ENCODE measurements at places on chromosomes 11 and 22. TPM values are rescaled to one million over a fixed set of nuclear protein-coding genes. Genes with fewer than 3 reads are reported as not detected.

DNA sequence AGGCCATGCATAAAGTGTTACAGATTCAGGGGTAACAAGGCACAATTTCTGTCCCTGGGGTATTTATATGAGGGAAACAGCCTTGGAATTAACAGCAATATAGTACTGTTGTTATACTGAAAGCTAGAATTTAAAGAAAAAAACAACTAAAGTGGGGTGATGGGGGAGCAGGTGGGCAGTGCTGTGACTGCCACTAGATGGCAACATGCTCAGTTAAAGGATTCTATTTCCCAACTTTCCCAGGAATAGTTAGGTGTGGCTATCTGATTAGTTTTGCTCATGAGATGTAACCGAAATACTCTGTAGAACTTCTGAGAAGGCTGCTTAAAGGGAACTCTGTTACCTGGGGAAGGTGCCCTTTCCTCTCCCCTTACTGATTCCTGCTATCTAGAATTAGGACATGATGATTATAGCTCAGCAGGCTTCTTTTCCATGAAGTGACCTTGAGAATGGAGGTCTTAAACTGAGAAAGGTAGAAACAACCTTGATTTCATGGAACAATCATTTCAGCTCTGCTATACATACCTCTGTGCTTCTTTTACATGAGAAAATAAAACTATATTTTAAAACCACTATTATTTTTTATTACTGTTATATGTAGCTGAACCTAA lies 102.6 kb downstream of the RELT start:
- H3K4me3 ChIP-seq = no peak overlapping the region
- peak; percentile 40 for DNase-seq
- no peak overlapping the region for H3K27ac ChIP-seq

The GAL3ST3 gene
- total RNA-seq = 35.9 TPM

GRCh38 chr11:104583857-104584256 lies 314.4 kb downstream of the CASP12 start:
- peaks cover 24% of the 10 kb centered on the region for H3K4me1 ChIP-seq
- no peak for DNase-seq
- H3K4me3 ChIP-seq = no peak overlapping the region
- no peaks in the 10 kb centered on the region for H3K36me3 ChIP-seq
- H3K27me3 ChIP-seq = no peaks in the 10 kb centered on the region

- H3K4me1 ChIP-seq = peaks cover 57% of the 10 kb centered on the region
- H3K27me3 ChIP-seq = no peaks in the 10 kb centered on the region
- peak overlapping the region; percentile 11 for H3K4me3 ChIP-seq
- DNase-seq = peak; percentile 52
- H3K36me3 ChIP-seq = no peaks in the 10 kb centered on the region
These were observed 6.4 kb downstream of the TP53I11 start for GRCh38 chr11:44944181-44944852.

DNA sequence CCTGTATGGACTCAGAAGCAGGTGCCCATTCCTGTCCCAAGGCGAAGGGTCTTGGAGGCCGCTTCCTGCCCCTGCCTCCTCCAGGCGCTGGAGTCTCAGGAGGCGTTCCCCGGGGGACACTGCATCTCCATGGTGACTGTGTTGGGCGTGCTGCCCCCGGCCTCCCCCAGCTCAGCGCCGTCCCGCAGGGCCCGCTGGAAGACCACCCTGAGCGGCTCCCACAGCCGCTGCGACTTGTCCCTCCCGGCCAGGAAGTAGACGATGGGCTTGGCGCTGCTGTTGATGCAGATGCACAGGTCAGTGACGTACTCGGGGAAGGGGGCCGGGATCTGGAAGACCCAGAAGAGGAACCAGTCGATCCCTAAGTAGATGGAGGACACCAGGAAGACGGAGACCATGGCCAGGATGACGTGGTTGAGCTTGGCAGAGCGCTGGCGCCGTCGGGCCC lies 7.8 kb downstream of the MRGPRF start:
- no peak for DNase-seq
- H3K4me3 ChIP-seq = no peak overlapping the region
- no peaks in the 10 kb centered on the region for H3K27me3 ChIP-seq
- H3K4me1 ChIP-seq = no peaks in the 10 kb centered on the region

The CBLIF gene
- not detected for total RNA-seq

DNA sequence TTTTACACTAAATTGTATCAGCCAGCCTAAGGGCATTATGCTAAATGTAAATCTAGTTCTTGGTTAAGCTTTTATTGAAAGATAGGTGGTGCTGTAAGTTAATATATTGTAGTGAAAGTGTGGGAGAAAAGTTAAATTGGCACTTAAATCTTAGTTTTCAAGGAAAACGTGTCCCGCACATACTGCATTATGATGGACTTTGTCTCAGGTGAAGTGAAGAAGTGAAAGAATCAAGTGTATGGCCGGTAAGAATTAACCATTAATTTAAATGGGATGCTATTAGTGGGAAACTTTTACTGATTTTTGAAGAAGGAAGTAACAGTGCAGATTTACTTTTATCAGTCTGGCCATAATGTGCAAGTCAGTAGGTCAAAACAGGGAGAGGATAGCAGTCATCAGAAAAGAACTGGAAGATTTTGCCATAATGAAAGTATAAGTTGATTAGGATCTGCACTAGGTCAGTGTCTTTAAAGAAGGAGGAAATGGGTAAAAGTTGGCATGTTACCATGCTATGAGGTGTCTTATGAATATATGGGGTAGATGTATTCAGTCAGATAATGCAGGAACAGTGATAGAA lies 81.6 kb downstream of the PDHX start:
- H3K27ac ChIP-seq = no peak overlapping the region
- H3K27me3 ChIP-seq = no peaks in the 10 kb centered on the region
- no peaks in the 10 kb centered on the region for H3K36me3 ChIP-seq
- no peak for DNase-seq
- H3K4me3 ChIP-seq = no peak overlapping the region

- H3K36me3 ChIP-seq = no peaks in the 10 kb centered on the region
- H3K4me1 ChIP-seq = no peaks in the 10 kb centered on the region
- H3K27me3 ChIP-seq = no peaks in the 10 kb centered on the region
- DNase-seq = no peak
- no peak overlapping the region for H3K4me3 ChIP-seq
These were observed 14.1 kb downstream of the PMM1 start for GRCh38 chr22:41575533-41575932.

DNA sequence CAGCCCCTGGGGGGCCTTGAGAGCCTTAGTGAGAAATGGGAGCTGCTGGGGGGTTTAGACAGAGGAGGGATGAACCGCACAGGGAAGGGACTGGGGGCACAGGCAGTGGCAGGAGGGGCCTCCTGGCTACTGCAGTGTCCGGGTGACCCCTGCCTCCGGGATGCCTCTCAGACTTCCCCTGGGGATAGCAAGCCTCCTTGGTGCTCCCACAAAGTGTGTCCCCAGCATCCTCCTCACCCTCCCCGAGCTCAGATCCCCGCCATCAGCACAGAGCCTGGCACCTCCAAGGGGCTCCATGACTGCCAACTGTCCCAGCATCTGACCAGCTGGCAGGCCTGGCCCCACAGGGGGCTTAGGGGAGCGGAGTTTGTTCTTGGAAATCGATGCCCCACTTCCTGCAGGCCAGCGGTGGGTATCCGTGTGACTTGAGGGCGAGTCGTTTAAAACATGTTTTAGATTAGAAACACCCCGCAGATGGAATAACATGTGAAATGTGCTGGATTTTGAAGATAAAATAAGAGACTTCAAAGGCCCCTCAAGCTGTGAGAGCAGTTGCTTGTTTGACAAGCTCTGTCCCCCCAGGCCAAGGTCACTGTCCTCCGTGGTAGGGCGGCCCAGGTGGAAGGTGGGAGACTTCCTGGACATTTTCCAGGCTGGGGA lies 13.5 kb upstream of the FLRT1 start:
- peaks cover 5% of the 10 kb centered on the region for H3K27me3 ChIP-seq
- H3K36me3 ChIP-seq = no peaks in the 10 kb centered on the region
- DNase-seq = no peak
- H3K4me1 ChIP-seq = peaks cover 16% of the 10 kb centered on the region

- H3K4me3 ChIP-seq = no peak overlapping the region
- DNase-seq = no peak
- H3K36me3 ChIP-seq = no peaks in the 10 kb centered on the region
- H3K27me3 ChIP-seq = peaks cover 26% of the 10 kb centered on the region
- no peak overlapping the region for H3K27ac ChIP-seq
These were observed 31.8 kb upstream of the APOBEC3A start for GRCh38 chr22:38925571-38926041.

- no peak for DNase-seq
- no peaks in the 10 kb centered on the region for H3K4me1 ChIP-seq
- no peaks in the 10 kb centered on the region for H3K36me3 ChIP-seq
- no peak overlapping the region for H3K4me3 ChIP-seq
- no peaks in the 10 kb centered on the region for H3K27me3 ChIP-seq
These were observed 15.8 kb downstream of the TOLLIP start for GRCh38 chr11:1293619-1294015.

DNA sequence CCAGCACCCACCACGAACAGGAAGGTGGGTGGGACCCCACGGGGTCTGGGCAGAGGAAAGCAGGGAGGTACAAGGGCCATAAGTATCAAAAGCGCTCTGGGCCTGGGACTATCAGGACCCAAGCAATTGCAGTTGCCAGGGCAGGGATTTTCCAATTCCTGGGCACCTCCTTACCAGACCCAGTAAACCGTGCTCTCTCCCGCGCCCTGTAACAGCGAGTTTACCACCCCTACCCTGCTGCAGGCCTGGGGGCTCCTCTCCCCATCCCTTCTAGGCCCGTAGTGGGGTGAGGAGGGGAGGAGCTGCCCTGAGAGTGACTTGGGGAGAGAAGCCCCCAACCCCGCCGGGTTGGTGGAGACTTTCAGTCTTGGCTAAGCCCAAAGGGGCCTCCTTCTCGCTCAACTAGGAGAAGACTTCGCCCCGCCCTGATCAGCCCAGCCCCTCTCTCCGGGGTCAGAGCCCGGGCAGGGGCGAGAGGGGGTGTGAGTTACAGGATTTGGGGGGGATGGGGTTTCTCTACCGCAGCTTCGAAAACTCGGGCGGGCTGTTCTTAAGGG lies 5.4 kb downstream of the PAX6 start:
- peak; percentile 83 for DNase-seq
- H3K36me3 ChIP-seq = peaks cover 17% of the 10 kb centered on the region
- H3K4me1 ChIP-seq = peaks cover 63% of the 10 kb centered on the region
- peak overlapping the region; percentile 91 for H3K4me3 ChIP-seq
- H3K27ac ChIP-seq = no peak overlapping the region
- peaks cover 96% of the 10 kb centered on the region for H3K27me3 ChIP-seq

DNA sequence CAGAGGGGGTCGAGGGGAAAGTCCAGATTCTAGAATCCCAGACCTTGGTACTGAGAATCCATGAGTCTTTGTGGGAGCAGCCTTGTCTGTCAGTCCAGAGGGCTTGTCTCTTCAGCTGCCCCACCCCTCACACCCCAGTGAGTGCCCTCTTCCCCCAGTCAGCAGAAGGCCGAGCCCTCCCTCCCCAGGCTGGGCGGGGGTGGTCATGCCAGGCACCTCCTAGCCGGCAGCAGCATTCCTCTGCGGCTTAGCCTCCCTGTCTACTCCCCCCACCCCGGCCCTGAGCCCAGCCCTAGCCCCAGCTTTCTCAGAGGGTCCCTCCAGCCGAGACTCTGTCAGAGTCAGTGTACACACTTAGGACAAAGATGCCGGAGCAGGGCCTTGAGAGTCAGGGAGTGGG lies 4.6 kb downstream of the SOX10 start:
- no peak overlapping the region for H3K27ac ChIP-seq
- no peak overlapping the region for H3K4me3 ChIP-seq
- H3K27me3 ChIP-seq = peaks cover 28% of the 10 kb centered on the region
- DNase-seq = peak; percentile 74
- H3K36me3 ChIP-seq = no peaks in the 10 kb centered on the region

DNA sequence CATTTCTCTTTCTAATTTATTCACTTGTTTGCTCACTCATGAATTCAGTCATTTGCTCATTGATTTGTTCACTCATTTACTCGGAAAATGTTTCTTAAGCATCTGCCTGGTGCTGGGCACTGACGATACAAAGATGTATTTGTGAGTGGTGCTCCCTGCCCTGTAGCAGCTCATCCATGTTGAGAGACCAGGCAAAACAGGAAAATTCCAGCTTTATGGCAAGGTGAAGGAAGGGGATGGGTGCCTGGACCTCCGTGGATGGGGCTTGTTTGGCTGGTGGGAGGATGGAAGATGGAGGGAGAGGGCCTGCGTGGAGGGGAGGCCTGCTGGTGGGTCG lies 53.1 kb downstream of the TBC1D22A start:
- H3K36me3 ChIP-seq = no peaks in the 10 kb centered on the region
- no peak for DNase-seq
- H3K4me1 ChIP-seq = peaks cover 15% of the 10 kb centered on the region
- no peak overlapping the region for H3K27ac ChIP-seq
- H3K27me3 ChIP-seq = no peaks in the 10 kb centered on the region
- H3K4me3 ChIP-seq = no peak overlapping the region

The MIOX gene
- not detected for total RNA-seq

DNA sequence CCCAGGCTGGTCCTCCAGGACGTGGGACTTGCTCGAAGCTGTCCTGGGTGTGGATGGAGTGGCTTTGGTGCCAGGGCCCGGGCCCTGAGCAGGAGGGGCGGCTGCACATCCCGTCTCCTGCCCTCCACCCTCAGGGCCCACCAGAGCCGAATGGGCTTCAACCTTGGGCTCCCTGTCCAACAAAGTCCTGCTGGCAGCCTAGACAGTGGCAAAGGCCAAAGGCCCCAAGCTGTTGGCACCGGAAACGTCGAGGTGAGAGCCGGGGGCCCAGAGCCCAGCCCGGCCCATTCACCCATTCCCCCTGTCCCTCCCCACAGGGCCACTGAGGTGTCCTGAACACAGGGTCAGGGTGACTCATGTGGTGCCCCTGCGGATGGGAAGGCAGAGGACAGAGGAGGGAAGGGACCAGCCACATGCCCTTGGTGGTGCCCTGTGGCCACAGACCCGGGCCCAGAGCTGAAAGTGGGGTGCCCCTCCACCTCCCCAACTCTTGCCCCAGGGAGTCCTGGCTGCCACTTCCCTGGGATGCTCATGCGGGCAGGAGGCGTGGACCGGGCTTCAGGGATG lies 9.1 kb downstream of the TSPAN32 start:
- no peak overlapping the region for H3K27ac ChIP-seq
- H3K36me3 ChIP-seq = no peaks in the 10 kb centered on the region
- no peak for DNase-seq
- H3K4me1 ChIP-seq = no peaks in the 10 kb centered on the region

DNA sequence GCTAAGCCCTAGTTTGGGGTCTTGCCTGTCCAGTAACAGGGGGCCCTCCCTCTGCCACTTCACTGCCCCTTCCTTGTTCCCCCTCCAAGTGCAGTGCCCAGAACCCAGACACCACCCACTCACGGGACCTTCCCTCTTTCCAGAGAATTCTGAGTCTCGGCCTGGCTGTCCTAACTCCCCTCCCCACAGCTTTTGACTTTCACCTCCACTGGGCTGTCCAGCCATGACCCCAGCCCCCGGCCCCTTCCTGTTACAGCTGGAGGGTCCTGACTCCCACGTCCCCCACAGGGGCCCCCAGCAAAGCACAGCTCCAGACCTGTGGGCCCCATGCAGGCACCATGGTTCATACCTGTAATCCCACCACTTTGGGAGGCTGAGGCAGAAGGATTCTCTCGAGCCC lies 71.5 kb downstream of the BRD1 start:
- no peaks in the 10 kb centered on the region for H3K27me3 ChIP-seq
- H3K36me3 ChIP-seq = no peaks in the 10 kb centered on the region
- DNase-seq = no peak

GRCh38 chr11:64865286-64866172 lies 12.9 kb downstream of the EHD1 start:
- no peak for DNase-seq
- H3K27me3 ChIP-seq = no peaks in the 10 kb centered on the region
- no peak overlapping the region for H3K27ac ChIP-seq
- H3K4me3 ChIP-seq = no peak overlapping the region
- no peaks in the 10 kb centered on the region for H3K36me3 ChIP-seq
- H3K4me1 ChIP-seq = peaks cover 42% of the 10 kb centered on the region

GRCh38 chr11:122430490-122430889 lies 225.0 kb upstream of the UBASH3B start:
- H3K4me1 ChIP-seq = peaks cover 5% of the 10 kb centered on the region
- no peak overlapping the region for H3K27ac ChIP-seq
- H3K4me3 ChIP-seq = no peak overlapping the region
- no peak for DNase-seq
- H3K27me3 ChIP-seq = no peaks in the 10 kb centered on the region

The NCAM1 gene
- 20.8 TPM for total RNA-seq
